ENCODE measurements at places on chromosomes 12 and 14.
A peak's percentile ranks its signal among the peaks of the same experiment; 100 is the strongest.

GRCh38 chr14:35369701-35370191, 34.8 kb downstream of the NFKBIA start:
- DNase-seq = no peak

- no peak for DNase-seq
These were observed 14.5 kb downstream of the FBXL14 start for GRCh38 chr12:1579651-1580435.

DNA sequence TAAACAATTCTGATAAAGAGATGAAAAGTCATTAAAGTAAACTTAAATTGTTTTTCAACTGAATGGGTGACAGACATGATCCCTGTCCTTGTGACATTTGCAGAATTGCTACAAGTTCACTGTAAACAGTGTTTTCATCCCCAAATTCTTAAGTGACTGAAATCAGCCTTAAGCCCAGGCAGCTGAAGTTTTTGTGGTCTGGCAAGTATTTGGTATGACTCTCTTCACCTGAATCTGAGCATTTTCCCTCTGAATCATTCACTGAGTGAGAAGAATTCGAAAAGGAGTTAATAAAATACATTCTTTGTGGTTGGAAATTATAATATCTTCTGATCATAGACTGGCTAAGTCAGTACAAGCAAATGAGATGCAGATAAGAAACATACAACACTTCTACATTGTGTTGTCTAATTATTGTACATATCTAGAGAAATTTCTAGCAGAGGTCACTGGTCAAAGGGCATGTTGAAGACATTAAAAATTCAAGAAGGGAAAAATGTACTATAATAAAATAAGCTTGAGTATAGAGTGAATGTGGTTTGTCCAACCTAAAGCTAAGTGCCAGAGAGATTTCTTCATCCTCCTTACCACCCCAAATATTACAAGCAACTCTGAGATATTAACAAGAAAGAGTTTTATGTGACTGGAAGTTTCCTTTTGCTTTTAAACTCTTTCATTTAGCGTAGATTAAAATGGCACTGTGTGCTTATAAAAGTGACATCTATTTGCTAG, 177.8 kb upstream of the DIO2 start:
- no peak for DNase-seq

DNA sequence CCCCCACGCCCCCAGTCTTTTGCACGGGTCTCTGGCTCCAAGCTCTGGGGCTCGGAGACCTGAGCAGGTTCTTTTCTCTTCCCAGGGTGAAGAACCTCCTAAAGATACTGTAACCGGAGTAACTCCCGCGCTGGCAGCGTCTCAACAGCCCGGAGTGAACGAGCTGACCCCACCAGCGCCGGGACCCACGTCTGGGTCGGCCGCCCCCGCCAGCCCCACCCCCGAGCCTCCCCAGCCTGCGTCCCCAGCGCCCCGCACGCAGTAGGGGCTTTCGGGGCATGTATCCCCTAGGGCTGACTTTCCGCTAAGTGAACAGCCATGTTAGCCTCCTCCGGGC, 858 bp downstream of the SLC35F4 start:
- no peak for DNase-seq

GRCh38 chr12:131477613-131478012, 233.3 kb upstream of the SFSWAP start:
- no peak for DNase-seq

DNA sequence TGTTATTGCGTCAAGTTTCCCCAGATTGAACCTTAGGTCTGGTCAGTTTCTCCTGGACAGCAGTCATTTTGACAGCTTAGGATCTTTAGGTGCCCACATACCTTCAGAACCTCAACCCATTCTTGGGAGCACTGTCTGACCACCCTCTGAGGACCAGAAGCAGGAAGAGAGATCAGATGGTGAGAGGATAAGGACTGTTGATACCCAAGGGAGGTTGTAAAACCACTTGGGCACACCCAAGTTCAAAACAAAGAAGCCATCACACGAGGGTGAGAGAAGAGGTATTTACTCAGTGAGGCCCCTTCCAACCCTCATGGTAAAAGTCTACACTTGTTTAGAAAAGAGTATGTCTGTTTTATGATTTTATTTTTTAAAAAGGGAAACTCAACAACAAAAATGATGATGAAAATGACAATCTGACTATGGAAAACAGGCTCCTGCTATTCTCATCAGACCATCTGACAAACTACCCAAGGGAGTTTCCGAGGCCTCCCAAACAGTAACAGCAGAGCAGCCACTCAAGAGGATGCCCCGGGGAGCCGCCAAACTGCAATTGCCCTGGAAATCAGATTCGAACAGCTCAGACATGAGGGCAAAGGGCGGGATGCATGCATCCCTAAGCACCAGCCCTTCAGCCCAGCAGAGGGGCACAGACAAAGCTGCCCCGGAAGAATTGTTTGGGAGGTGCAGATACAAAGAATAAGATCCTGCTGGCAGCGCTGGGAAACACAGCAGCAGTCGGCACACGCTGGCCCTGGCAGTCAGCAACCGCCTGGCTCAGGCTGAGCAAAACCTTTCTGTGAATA, 162.6 kb upstream of the PLEKHG7 start:
- DNase-seq = no peak

DNA sequence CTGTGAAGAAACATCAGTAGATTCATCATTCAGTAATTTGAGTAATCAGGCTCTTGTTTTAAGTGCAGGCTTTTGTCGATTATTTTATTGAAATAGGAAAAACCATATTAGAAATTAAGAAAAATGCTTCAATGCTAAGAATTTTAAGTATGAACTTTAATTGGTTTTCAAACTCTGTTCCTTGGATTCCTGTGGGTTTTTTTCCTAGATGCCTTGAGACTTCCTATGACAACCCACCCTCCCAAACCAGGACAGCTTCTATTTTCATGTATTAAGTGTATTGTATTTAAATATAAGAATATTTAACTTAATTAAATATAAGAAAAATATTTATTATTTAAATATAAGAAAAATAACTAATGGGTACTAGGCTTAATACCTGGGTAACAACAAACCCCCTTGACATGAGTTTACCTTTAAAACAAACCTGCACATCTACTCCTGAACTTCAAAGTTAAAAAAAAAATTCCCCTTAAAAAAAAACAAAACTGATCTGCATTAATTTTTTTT, 3.0 kb downstream of the ARHGAP5 start:
- no peak for DNase-seq

DNA sequence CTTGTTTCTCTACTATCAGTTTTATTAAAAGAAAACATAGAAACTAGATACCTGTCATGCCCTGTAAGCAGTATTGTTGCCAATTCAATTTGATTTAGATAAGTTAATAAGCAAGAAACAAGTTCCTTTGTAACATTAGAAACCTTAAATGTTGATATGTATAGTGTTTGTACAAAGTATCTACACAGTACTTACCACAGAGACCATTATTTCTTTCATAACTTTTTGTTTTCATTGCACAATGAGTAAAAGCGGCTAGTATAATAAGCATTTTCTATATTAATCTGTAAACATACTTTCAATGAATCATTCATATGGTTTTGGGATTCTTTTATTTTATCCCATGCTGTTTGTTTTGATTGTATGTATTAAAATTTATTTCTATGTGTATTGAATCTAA, 305.1 kb downstream of the TTC6 start:
- no peak for DNase-seq

- DNase-seq = no peak
These were observed 382.5 kb downstream of the RPS29 start for GRCh38 chr14:49203676-49204075.

DNA sequence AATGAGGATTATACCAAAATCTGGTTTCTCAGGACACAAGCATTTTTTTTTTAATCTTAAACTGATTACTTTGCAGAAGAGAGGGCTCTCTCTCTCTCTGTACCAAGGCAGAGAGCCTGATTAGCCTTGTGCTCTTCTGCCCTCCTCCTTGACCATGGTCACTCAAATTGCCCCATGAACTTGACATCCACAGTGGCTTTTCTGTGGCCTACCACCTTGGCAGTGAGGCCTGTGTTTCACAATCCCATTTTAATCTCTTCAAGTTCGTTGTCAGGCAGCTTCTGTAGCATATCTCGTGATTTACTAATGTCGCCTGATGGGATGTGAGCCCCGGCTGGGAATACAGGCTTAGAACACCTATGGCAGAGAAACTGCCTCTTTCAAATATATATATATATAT, 30.7 kb upstream of the PWP1 start:
- DNase-seq = no peak

DNA sequence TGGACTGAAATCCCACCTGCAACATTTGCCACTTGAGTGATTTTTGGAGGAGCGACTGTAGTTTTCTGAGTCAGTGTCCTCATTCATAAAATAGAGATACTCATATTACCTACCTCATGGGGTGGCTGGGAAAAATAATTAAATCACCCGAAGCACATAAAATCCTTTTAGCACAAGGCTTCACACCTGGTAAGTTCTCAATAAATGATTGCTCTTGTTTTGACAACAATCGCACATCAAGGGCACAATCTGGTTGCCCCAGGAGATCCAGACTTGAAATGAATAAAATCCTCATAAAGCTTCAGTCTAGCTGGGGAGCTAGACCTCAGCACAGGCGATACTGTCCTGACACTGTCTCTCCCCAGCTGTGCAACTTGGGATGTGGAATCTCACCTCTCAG, 76.0 kb upstream of the CCDC60 start:
- DNase-seq = no peak

- peak; percentile 89 for DNase-seq
These were observed at the start of gene EID3 for GRCh38 chr12:104303538-104304151. Gene EID3, plus strand, starts transcription at chr12:104303739. Its CDS starts 196 bp downstream, at chr12:104303935.

- no peak for DNase-seq
These were observed 53.8 kb downstream of the CALM1 start for GRCh38 chr14:90450667-90451066.

DNA sequence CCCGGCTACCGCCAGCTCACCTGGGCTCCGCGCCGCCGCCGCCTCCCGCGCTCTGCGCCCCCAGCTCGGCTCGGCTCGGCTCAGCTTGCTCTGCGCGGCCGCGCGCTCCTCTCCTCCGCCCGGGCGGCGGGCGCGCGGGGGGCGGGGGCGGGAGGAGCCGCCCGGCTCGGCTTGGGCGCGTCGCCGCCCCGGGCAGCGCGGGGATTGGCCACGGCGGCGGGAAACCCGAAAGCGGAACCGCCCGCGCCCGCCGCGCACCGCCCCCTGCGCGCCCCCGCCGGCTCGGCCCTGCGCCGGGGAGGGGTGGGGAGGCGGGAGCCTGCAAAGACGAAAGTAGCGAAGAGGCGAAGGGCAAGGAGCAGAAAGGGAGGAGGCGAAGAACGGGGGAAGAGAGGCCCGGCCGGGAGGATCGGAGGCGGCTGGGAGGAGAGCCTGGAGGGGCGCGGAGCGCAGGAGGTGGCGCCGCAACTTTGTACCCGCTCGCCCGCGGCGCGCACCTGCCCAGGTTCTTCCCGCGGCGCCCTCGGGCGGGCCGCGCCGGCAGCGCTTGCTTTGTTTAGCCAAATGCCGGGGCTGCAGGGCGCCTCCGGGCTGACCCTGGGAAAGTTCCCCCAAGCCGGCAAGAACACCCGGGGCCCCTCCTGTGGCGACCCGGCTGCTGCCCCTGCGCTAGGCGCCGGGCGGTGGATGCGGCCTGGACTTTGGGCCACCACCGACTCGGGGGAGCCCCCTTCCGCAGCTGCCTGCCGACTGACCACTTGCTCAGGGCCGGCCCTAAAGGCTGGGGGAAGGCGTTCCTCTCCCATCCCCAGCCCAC, at the start of gene CAMKK2:
Gene CAMKK2 (minus strand): TSS at position 92 of the 817 bp plus-strand sequence. CDS start 22,183 bp downstream, outside the sequence.
- peak; percentile 53 for DNase-seq

DNA sequence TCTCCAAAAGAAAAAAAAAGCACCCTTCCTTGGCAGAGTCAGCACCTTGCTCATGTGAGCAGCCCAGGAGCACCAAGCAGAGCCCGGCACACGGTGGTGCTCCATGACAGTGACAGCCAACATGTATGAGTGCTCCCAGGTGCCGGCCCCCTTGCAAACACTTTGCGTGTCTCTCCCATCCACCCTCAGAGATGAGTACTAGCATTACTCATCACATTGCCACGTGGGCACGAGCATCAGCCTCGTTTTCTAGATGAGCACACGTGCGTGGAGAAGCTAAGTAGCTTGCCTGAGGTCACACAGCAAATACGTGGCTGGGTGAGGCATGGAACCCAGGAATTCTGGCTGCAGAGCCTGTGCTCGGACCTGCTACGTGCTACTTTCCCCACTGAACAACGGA, 177.9 kb upstream of the PRMT8 start:
- DNase-seq = no peak

GRCh38 chr12:40016980-40017379, 88.9 kb downstream of the SLC2A13 start:
- no peak for DNase-seq

DNA sequence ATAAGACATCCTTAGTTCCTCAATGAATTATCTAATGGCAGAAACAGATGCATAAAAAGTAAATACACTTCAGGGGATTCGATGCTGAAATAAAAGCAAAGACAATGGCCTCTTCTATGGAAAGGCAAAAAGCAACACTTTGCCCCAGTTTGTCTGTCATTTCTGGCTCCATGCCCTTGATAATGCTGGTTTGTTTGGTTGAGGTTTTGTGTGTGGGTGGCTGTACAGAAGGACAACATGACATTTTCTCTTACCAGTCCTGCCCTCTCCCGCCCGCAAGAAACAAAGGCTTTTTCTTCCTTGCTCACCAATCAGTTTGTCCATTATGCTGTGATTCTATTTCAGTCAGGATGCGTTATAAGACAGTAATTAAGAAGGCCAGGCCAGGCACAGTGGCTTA, 18.1 kb upstream of the WDR89 start:
- no peak for DNase-seq

GRCh38 chr14:25516838-25517237, 466.9 kb upstream of the STXBP6 start:
- no peak for DNase-seq

GRCh38 chr12:64760808-64761573, 1.8 kb upstream of the GNS start:
- DNase-seq = no peak

GRCh38 chr12:113565368-113565767, 93.7 kb upstream of the LHX5 start:
- DNase-seq = no peak

- no peak for DNase-seq
These were observed 3.6 kb upstream of the NPAS3 start for GRCh38 chr14:32934881-32935633.

- DNase-seq = no peak
These were observed 11.5 kb upstream of the ULK1 start for GRCh38 chr12:131882804-131883520.

GRCh38 chr12:57516617-57517153, 3.6 kb downstream of the DDIT3 start:
- DNase-seq = no peak
